ENCODE measurements at places on chromosomes 12 and 14. TPM values are rescaled to one million over a fixed set of nuclear protein-coding genes. Genes with fewer than 3 reads are reported as not detected.

The TAS2R14 gene
- total RNA-seq: 4.2 TPM

The SNRPF gene
- total RNA-seq: 7.4 TPM

The KRT75 gene
- total RNA-seq: not detected

The ADCK1 gene
- total RNA-seq: 8.0 TPM

The LRRIQ1 gene
- 0.69 TPM for total RNA-seq

The ABCD4 gene
- 24.7 TPM for total RNA-seq

The ACSM4 gene
- not detected for total RNA-seq

The TMEM116 gene
- total RNA-seq: 6.7 TPM

The PCED1B gene
- 1.5 TPM for total RNA-seq

The SLC25A21 gene
- 0.89 TPM for total RNA-seq

The DDX23 gene
- 75.4 TPM for total RNA-seq

The GSC gene
- total RNA-seq: not detected

The HNF1A gene
- total RNA-seq: not detected

The ACOT4 gene
- 0.59 TPM for total RNA-seq

The SIX1 gene
- 0.05 TPM for total RNA-seq

The LPAR5 gene
- total RNA-seq: not detected

The CLEC6A gene
- not detected for total RNA-seq

The BDKRB1 gene
- total RNA-seq: 57.4 TPM

The PRKD1 gene
- total RNA-seq: 19.6 TPM

The SETD1B gene
- 3.3 TPM for total RNA-seq

The NANOG gene
- total RNA-seq: not detected

The TAS2R7 gene
- not detected for total RNA-seq

The KDM2B gene
- total RNA-seq: 25.5 TPM

The SLC10A1 gene
- not detected for total RNA-seq

The CDKL1 gene
- total RNA-seq: 7.4 TPM

The B4GALNT1 gene
- total RNA-seq: 3.3 TPM

The PALS1 gene
- total RNA-seq: 36.8 TPM

The GXYLT1 gene
- total RNA-seq: 33.3 TPM

The STXBP6 gene
- total RNA-seq: 5.6 TPM

The AGAP2 gene
- total RNA-seq: 0.30 TPM

The OTUB2 gene
- total RNA-seq: 2.6 TPM

The PMCH gene
- not detected for total RNA-seq

The MIPOL1 gene
- total RNA-seq: 16.0 TPM

The TBX3 gene
- 42.5 TPM for total RNA-seq

The TAS2R50 gene
- total RNA-seq: 8.6 TPM

The AHSA1 gene
- total RNA-seq: 199 TPM

The SENP1 gene
- total RNA-seq: 13.7 TPM

The TMCC3 gene
- 5.9 TPM for total RNA-seq

The ART4 gene
- 6.5 TPM for total RNA-seq

The ARHGAP5 gene
- total RNA-seq: 140 TPM

The WIF1 gene
- not detected for total RNA-seq

The WNK1 gene
- 75.7 TPM for total RNA-seq

The SSPN gene
- 36.8 TPM for total RNA-seq

The ARG2 gene
- 4.6 TPM for total RNA-seq

The ADCY4 gene
- 0.97 TPM for total RNA-seq

The ARMH4 gene
- total RNA-seq: 11.3 TPM

The A2M gene
- not detected for total RNA-seq

The MORN3 gene
- 0.30 TPM for total RNA-seq

The NGB gene
- not detected for total RNA-seq

The TAS2R42 gene
- not detected for total RNA-seq

The LBHD2 gene
- total RNA-seq: not detected

The ANO6 gene
- 61.2 TPM for total RNA-seq

The KLRC3 gene
- total RNA-seq: not detected

The KANSL2 gene
- 50.6 TPM for total RNA-seq

The CARMIL3 gene
- total RNA-seq: 0.05 TPM

The RTL1 gene
- total RNA-seq: under 0.01 TPM

The KRT2 gene
- total RNA-seq: not detected

The GUCY2C gene
- not detected for total RNA-seq

The CIROP gene
- total RNA-seq: not detected
